SK-N-DZ (cell line): ENCODE measurements at places on chromosomes 6 and 20.

GRCh38 chr20:62782893-62783278 is 13.4 kb upstream of the MRGBP start:
- no peak for DNase-seq

- peak; percentile 95 for DNase-seq
These were observed 87.7 kb downstream of the CDH22 start for GRCh38 chr20:46220455-46221207.

- no peak for DNase-seq
These were observed 106.7 kb upstream of the RREB1 start for GRCh38 chr6:7000825-7001777.

GRCh38 chr6:105259913-105260889 is 80.4 kb upstream of the POPDC3 start:
- DNase-seq: peak; percentile 66

- no peak for DNase-seq
These were observed 117.8 kb downstream of the RTN4IP1 start for GRCh38 chr6:106511288-106512047.

DNA sequence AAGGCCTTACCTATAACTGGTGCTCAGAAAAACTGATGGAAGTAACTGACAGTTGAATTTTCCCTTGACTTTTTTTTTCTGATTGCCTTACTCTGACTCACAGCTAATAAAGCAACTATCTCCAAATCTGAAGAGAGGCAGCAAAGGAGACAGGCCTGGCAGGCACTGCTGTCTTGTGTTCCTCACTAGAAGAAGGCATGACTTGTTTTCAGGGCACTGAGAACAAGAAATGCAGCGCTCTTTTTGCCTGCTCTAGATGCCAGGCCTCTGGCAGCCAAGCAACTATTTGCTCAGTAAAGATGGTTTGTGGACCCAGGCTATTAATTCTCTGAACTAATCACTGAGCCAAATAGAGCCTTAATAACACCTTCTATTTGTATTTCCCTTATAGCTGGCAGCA is 155.1 kb downstream of the PRDM13 start:
- DNase-seq: no peak

DNA sequence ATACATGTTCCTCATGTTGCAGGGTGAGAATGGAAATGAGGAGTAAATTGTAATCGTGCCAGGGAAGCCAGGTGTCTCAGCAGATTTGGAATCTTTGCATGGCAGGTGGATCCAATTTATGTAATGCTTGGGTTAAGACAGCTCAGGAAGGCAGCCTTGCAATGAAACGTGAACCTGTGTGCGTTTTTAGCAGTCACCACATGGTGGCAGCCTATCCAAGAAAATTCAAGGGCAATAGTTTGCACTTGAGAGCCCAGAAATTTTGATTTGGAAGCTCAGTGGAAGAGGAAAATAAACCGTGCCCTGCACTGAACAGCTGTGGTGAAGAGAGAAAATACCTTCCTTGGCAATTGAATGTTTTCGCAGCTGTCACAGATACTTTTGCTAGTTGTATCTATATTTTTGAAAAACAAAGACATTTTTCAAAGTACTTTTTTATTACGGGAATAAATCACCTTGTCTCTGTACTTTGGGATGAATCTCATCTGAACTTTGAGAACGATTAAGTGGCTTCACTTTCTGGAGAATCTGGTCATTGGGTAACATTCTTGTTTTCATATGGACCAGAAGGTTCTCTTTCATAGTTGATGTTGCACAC is 26.5 kb downstream of the MTHFD1L start:
- DNase-seq: peak; percentile 67

- no peak for DNase-seq
These were observed 84.2 kb downstream of the TRERF1 start for GRCh38 chr6:42367353-42368011.

DNA sequence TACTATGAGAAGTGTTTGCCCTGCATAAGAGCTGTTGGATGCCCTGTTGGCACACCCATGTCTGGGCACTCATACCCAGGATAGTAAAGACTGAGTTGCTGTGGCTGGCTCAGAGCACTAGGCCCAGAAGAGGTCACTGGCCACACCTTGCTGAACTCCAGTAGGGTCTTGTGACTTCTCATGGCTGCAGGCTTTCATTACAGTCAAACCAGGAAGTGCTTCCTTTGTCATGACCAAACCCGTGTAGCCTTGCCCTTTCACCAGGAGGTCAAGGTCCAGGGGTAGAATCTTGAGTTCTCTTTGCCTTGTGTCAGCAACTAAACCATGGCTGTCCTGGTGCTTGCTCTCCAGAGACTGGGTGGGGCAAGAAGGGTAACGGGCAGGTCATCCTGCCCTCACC is 49.5 kb downstream of the CD164 start:
- DNase-seq: no peak

DNA sequence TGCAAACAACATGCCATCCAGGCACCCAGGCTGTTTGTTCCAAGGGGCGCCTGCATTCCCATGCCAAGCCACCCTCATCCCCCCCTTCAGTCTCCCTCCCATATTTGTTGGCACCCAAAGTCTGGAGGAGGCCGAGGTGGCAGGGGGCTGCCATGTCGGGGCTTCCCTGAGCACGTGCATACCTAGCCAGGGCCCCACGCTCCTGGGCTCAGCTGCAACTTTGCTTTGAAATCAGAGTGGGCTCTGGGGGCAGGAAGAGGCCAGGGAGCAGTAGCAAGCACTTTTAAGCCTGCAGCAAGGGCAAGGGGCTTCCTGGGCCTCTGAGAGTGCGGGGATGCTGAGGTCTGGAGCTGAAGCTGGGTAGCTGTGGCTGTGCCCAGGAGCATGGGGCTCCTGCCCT is 655.9 kb upstream of the EYS start:
- no peak for DNase-seq

- DNase-seq: no peak
These were observed 102.8 kb downstream of the ATXN1 start for GRCh38 chr6:16658348-16659034.

DNA sequence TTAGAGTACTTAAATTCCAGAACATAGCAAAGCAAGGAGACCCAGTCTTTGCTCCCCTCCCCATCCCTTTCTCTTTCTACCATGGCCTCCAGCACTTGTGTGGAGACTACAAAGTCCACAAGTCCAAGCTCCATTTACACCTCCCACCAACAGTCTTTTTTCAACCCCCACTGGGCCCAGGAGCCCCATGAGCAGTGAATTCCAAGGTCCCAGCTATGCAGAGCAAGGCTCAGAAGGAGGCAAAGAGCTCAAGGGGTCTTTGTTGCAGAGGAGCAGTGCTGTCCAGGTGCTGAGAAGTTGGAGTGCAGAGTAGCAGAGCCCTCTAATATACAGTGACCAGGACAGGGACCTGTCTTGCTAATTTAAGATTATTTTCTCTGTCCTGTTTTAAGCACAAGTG is 9.0 kb downstream of the PAK5 start:
- DNase-seq: no peak

DNA sequence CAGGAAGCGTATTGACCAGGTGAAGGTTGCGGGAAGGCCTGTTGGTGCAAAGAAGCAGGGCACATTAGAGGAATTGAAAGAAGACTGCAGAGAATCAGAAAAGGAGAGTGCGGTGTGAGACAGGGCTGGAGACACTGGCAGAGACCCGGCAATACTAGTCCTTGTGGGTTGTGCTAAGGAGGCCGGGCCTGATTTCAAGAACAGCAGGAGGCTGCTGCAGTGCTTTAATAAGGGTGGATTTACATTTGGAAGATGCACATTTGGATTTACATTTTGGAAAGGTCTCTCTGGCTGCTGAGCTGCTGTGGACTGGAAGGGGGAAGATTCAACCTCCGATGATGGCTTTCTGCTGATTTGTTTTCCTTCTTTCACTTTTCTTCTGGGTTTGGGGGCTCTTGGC is 167.8 kb downstream of the SLC24A3 start:
- no peak for DNase-seq

GRCh38 chr6:36728289-36729160 is 30.9 kb downstream of the RAB44 start:
- DNase-seq: no peak

DNA sequence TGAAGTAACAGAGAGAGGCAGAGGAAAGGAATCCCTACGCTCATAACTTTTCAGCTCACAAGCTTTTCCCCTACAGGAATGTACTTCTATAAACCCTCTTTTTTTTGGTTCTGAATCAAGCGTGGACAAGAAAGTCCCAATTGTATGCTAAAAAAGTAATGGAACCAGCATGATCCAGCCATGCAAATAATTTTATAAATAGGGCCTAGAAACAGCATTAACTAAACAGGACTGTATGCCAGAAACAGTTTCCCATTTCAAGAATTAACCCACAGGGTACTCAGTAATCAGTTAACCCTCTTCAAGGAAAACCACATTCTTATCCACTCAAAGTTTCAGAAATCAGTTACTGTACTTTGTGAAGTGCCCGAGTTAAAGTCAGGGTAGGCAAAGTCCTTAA is 87.0 kb upstream of the HMGCLL1 start:
- no peak for DNase-seq

DNA sequence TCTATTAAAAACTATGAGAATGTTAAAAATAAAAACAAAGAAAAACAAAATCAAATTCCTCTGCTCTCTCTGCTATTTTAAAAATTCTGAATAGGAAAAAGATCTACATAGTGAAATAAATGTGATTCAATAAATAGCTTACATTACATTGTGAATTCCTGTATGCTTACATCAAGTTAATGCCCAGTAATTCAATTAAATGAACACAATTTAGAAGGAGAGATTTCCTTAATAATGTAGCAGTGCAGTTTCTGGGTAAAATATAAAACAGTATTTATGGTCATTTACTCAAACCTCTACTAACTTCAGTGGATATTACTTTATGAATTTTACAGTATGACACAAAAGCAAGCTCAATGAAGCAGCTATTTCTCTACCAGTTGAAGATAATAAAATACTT is 594.6 kb downstream of the EYS start:
- no peak for DNase-seq

- DNase-seq: no peak
These were observed 1.9 kb upstream of the MYLK4 start for GRCh38 chr6:2752477-2753109.

GRCh38 chr6:7726416-7727085 is 652 bp downstream of the BMP6 start:
- DNase-seq: no peak

- no peak for DNase-seq
These were observed 46.3 kb downstream of the SCAND1 start for GRCh38 chr20:35908007-35908406.

DNA sequence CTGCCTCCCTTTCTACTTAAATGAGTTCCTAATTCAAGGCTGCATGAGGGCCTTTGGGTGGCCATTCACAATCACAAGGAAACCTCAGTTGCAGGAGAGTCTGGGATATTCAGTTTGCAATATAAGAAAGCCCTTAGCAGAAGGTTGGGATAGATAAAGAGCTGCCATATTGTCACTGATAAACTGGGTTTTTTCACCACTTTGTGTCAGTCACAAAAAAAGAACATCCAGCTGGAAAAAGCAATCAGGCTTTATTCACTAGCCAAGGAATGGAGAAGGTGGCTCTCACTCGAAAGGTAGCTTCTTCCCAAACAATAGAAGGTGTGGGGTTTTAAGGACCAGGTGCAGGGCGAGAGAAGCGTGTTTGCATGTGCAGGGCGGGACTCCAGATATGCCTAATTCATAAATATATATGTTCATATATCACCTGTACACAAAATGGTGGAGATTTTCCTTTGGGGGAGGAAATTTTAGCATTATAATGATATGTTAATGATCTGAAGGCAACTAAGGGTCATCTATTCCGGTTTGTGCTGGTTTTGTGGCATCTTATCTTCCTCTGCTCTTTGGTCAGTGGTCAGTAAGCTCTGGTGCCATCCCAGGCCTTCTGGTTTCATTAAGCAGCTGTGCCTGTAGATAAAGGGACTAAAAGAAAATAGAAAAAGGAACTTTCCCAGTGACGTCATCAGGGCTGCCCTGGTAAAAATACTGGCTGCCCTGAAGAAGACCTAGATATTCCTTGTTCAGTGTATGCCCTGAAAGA is 97.1 kb upstream of the IYD start:
- DNase-seq: no peak

DNA sequence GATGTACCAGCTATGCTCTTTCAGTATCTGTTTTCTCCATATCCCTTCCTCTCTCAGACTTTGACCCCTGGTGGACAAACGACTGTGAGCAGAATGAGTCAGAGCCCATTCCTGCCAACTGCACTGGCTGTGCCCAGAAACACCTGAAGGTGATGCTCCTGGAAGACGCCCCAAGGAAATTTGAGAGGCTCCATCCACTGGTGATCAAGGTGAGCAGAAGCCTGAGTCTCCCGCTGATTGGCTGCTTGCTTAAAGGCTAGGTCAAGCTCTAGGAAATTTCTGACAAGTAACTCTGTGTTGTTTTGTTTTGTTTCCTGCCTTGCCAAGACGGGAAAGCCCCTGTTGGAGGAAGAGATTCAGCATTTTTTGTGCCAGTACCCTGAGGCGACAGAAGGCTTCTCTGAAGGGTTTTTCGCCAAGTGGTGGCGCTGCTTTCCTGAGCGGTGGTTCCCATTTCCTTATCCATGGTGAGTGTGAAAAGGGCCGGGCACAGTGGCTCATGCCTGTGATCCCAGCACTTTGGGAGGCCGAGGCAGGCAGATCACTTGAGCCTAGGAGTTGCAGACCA is 28.6 kb downstream of the C6orf89 start:
- no peak for DNase-seq

DNA sequence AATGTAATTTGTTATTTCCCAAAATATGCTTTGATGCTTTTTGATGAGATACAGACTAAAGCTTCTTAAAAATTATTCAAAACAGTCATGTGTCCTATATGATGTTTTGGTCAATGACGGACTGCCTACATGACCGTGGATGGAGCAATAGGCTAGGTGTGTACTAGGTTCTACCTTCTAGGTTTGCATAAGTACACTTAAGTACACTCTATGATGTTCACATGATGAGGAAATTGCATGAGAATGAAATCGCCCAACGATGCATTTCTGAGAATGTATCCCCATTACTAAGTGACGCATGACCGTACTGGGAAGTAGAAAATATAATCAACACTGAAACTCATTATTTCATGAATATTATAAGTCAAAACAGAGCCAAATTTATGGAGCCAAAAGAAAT is 151.3 kb upstream of the UST start:
- DNase-seq: no peak

GRCh38 chr20:61670274-61670673 is 395.4 kb downstream of the TAF4 start:
- DNase-seq: no peak

DNA sequence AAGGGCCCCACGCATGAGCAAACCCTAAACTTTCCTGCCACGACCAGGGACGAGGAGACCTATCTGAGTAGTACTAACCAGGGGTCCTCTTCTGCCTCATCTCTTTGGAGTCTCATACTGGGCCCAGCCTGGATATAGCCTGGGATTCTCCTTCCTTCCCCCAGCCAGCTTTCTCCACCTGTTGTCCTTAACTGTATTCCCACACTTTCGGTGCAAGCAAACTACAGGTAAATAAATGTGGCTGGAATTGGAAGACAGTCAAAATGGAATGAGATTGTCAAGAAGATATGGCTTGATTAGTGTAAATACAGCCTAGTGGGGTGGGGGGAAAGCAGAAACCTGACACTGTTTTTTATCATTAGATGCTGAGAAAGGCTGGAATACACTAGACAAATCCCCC is 23.5 kb upstream of the LY86 start:
- DNase-seq: no peak
